ENCODE measurements at places on chromosomes 4 and X.

GRCh38 chr4:8105306-8106100, 53.1 kb downstream of the ABLIM2 start:
- DNase-seq, result no peak

GRCh38 chrX:44253575-44253942, 89.9 kb downstream of the EFHC2 start:
- no peak for DNase-seq

DNA sequence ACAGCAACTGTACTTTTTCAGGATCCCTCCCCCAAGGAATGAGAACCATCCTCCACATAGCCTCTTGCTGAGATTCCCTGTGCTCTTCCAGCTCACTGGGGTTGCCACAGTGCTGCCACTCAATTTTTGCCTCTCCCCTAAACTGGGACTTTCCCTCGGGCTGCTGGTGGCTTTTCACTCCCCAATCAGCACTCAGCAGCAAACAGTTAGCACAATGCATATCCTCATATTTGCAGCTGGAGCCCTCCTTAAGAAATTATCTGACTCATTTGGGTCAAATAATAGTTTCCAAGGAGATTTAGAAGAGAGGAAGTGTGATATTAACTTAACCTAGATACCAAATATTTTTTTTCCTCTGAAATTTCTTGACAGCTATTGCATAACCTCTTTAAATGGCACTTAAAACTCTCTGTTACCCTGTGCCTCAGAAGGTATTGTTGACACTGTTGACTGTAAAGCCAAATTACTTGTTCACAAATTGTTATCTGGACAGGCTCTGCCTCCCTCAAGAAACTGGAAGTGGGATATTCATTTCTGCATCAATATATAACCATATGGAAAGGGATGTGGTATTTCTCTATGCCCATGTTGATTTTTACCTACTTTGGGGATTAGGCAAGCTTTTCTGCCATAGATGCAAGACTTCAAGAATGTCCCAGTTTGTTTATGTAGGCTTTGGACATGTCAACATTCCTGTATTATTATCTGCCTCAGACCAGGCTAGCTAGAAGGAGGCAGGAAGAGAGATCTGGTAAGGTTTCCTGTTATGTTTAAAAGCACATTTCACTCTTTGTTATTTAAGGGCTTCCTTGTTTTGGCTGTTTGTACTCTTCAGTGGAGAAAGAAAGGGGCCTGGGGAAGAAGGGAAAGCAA, 58.0 kb downstream of the SEPTIN11 start:
- no peak for DNase-seq

- no peak for DNase-seq
Measured at GRCh38 chrX:23797371-23798128, 14.6 kb downstream of the SAT1 start.
